Activated CD4-positive, alpha-beta T cell treated with anti-CD3 and anti-CD28 coated beads, Interleukin-2, amount 50 U/mL, for 1 hour (primary cell): ENCODE measurements at places on chromosomes 3 and 15.
A peak's percentile ranks its signal among the peaks of the same experiment; 100 is the strongest.

DNA sequence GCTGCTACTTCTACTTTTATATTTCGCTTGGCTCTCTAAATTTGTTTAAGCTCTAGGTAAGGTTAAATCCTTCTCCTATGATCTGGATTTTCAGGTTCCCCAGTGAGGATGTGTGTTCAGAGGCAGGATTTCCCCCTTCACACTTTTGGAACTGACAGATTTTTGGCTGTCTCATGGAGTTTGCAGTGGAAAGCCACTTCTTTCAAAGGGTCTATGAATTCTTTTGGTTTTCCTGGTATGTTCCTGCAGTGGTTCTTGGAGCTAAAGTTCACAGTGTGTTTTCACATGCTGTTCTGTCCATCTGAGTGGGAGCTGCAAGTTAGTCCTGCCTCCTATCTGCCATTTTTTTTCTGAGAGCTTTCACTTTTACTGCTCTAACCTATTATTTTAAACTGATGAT lies 21.6 kb upstream of the TIGIT start:
- no peak for DNase-seq

GRCh38 chr3:112974178-112974517 lies 755 bp downstream of the CD200R1 start:
- DNase-seq = no peak

- DNase-seq = no peak
Measured at GRCh38 chr3:185149591-185149990, 3.3 kb downstream of the C3orf70 start.

GRCh38 chr3:154314152-154314551 lies 10.1 kb downstream of the DHX36 start:
- no peak for DNase-seq

GRCh38 chr3:74080056-74080461 lies 455.3 kb upstream of the PDZRN3 start:
- DNase-seq = no peak

DNA sequence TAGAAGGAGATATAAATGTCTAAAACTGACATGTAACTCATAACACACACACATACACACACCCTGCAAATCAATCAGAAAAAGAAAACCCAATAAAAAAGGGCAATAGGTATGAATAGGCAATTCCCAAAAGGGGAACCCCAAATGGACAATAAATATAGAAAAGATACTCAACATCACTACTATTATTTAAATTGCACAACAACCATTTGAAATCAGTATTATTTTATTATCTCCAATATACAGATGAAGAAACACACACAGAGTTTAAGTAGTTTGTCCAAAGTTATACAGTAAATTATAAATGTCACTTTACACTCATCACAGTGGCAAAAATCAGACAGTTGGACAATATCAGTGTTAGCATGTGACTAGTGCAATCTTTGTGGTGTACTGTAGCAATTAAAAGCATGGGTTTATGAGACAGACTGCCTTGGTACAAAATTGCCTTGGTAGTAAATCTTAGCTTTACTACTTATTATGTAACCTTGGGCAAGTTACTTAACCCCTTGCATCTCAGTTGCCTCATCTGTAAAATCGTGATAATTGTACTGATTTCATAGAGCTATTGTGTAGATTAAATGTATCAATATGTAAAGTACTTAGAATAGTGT lies 3.4 kb upstream of the FSTL1 start:
- DNase-seq = no peak

- no peak for DNase-seq
Measured at GRCh38 chr3:19945969-19946831, 697 bp upstream of the RAB5A start.

- peak; percentile 33 for DNase-seq
Measured at GRCh38 chr15:99424978-99425656, 140.7 kb upstream of the MEF2A start.

- no peak for DNase-seq
Measured at GRCh38 chr3:12750223-12750622, 8.8 kb downstream of the TMEM40 start.

DNA sequence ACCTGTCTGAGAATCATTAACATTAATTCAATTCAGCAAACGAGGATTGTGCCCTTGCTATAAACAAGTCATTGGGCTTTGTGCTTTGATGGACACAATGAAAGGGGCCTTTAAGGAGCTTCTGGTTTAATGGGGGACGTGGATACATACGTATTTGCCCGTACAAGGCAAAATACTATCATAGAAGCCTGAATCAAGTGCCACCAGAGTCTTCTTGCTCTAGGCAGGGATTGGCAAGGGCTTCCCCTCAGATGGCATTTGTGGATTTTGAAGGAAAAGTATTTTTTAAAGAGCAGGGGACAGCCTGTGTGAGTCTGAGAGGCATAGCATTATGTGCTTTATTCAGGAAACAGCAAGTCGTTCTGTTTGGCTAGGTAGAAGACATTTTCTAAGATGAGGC lies 83.7 kb upstream of the NEDD4 start:
- DNase-seq = no peak

- no peak for DNase-seq
Measured at GRCh38 chr3:60514866-60515265, 736.4 kb downstream of the FHIT start.

GRCh38 chr3:186035277-186035676 lies 73.6 kb downstream of the ETV5 start:
- DNase-seq = no peak

DNA sequence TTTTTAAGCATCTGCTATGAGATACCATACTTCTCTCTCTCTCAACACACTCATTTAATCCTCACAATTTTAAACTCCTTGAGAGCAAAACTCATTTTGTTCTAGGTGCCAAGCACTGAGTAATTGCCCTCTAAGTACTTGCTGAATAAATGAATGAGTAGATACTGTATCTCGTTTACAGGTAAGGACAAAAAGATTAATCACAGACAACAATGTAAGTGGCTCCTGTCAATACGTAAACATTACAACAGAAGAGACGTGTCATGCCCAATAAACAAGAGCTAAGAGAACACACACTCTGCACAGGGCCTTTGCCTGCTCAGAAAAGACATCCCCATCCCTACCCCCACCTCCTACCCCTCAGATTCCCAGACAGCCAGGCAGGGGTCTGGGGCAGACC lies 59.8 kb downstream of the CHSY1 start:
- no peak for DNase-seq

DNA sequence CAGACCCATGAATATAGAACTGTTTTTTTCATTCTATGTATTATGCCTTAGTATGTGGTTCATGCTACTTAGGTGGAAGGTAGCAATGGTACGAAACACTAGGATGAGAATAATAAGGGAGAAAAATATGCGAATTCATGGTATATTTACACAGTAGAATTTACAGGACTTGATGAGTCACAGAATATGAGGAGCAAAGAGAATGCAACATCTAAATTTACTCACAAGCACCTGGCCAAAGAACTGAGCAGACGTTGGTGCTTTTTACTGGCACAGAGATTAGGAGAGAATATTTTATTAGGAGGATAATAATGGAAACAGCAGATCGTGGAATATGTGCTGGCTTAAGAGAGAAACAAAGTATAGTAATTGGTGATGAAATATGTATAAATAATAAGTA lies 785.4 kb upstream of the ROBO1 start:
- DNase-seq = no peak

DNA sequence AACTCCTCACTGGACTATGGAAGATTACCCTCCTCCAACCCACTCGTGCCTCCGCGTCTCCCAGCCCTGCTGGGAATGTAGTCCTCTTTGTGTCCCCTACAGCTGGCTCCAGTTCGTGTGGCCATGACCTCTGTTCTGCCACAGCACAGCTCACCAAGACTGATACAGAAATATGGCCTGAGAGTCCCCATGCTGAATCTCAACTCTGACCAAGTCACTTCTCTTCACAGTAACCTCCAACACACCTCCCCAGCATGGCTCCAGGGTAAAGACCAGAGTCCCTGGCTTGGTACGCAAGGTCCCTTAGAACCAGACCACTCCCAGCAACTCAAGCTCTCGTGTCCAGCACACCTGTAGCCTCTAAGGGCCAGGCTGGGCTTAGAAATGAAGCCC lies 2.3 kb upstream of the COL7A1 start:
- no peak for DNase-seq

GRCh38 chr15:90165659-90166489 lies 35.3 kb upstream of the SEMA4B start:
- no peak for DNase-seq

- DNase-seq = no peak
Measured at GRCh38 chr3:117922039-117922438, 1112.6 kb downstream of the IGSF11 start.

DNA sequence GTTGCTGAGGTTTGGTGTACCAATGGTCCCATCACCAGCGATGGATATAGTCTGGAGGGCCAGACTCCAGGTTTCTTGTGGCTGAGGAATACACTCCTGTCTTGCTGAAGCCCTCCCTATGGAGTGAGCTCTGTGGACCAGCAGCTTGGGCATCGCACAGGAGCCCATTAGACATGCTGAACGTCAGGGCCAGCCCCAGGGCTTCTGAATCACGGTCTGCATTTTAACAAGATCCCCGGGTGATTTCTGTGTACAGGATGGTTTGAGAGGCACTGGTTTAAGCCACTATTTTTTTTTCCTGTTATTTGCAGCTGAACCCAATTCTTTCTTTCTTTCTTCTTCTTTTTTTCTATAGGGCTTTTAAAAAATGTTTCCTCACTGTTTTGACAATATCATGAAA lies 69.5 kb upstream of the XCR1 start:
- no peak for DNase-seq

DNA sequence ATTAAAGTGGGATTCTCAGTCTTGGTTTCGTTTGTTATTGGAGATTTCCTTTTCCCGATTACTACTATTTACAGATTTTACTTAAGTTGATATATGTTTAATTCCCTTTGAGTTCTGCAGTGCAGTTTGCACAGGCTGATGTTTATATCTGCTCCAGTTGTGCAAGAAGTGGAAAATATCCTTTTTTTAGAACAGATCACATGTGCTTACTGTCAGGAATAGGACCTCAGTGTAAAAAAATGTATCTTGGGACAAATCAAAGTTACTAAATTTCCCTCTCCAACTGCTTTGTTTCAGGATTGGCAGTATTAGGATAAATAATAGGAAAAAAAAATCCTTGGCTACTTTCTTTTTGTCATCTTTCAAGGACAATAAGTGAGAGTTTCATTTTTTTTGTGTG lies 6.9 kb downstream of the MITF start:
- DNase-seq = no peak

GRCh38 chr3:172138792-172139507 lies 99.6 kb downstream of the FNDC3B start:
- no peak for DNase-seq

DNA sequence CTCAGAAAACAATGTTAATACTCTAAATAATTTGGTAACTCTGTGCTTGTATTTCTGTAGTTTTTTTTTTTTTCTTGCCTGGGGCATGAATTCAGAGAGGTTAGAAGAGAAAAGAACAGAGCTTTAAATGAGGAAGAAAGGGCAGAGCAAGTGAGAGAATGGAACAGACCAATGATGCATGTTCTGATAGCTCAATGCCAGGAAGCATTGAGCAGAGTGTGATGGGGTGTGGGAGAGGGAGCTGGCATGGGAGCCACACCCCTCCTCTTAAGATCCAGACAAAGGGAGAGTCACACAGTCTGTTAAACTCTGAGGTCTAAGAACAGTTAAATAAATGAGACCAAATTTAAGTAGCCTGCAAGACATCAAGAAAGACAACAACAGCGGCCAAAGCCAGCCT lies 538.6 kb downstream of the TUSC7 start:
- no peak for DNase-seq

DNA sequence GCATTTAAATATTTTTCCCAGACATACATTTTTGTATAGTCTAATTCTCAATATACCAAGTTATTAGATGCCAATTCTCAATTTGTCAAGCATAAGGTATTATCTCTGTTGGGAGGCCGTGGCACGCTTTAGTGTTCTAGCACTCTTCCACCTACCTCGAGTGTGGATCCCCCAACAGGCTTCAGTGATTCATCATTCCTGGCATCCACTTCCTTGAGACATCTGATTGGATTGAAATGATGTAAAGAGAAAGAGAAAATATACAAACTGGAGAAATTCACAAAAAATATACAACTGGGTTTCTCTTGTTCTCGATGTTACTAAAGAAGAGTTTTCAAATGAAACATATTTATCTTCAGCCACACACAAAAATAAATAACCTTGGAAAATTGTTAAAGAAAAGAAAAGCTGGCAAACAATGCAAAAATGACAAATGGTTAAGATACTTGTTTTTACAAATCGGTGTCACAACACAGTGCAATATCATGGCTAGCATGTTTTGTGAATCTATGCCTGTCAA lies 218.0 kb upstream of the CDIN1 start:
- no peak for DNase-seq

DNA sequence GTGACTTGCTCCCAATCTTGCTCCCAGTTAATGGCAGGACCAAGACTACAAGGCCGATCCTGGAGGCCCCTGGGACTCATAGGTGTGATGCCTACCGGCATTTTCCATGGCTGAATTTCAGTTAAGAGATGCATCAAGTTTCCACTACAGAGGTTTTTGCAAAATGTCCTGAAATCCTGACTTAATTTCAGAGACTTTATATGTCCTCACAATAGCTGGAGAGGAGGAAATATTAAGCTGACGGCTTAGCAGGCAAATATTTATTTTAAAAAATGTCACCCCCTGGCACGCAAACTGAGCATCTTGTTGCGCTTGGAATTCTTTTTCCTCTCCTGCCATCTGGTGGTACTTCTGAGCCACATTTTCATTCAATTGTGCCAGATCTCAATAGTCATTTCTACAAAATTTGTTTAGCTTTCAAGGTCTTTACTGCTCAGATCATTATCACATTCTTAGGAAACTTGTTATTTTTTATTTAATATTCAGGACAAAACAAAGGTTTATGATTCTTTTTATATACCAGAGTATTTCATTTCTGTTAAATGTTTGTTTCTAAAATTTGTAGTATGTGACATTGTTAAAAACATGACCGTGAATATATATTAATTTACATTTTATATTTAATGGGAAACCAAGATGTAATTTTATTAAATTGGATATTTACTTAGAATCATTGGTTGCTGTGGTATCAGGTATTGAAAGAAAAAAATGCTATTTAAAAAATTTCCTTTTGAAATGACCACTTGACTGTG lies 189.2 kb upstream of the THRB start:
- DNase-seq = no peak

GRCh38 chr3:183548262-183548769 lies 7.2 kb downstream of the KLHL6 start:
- DNase-seq = no peak

GRCh38 chr15:66390678-66391077 lies 4.0 kb downstream of the MAP2K1 start:
- no peak for DNase-seq

GRCh38 chr15:71330638-71331162 lies 215.4 kb downstream of the THSD4 start:
- DNase-seq = no peak

DNA sequence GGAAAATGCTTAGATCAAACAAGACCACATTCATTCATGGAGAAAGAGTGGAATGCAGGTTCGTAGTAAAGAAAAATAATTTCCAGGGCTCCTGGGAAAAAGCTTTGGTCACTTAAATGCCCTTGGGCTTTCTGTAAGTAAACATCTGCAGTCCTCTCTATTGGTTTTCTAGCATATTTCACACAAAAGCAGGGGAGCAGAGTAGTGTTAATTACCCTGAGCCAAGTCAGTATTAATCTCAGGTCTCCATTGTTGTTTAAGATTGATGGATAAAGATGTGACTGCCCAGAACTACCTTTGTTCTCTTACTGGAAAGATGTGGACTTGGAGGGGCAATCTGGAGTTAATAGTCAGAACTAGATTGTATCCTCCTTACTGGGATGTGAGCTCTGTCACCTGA lies 242.6 kb downstream of the PTPRG start:
- DNase-seq = no peak
